ENCODE measurements at places on chromosomes 1 and 21.

GRCh38 chr1:169550294-169550693 is 36.0 kb downstream of the F5 start:
- DNase-seq, result no peak

DNA sequence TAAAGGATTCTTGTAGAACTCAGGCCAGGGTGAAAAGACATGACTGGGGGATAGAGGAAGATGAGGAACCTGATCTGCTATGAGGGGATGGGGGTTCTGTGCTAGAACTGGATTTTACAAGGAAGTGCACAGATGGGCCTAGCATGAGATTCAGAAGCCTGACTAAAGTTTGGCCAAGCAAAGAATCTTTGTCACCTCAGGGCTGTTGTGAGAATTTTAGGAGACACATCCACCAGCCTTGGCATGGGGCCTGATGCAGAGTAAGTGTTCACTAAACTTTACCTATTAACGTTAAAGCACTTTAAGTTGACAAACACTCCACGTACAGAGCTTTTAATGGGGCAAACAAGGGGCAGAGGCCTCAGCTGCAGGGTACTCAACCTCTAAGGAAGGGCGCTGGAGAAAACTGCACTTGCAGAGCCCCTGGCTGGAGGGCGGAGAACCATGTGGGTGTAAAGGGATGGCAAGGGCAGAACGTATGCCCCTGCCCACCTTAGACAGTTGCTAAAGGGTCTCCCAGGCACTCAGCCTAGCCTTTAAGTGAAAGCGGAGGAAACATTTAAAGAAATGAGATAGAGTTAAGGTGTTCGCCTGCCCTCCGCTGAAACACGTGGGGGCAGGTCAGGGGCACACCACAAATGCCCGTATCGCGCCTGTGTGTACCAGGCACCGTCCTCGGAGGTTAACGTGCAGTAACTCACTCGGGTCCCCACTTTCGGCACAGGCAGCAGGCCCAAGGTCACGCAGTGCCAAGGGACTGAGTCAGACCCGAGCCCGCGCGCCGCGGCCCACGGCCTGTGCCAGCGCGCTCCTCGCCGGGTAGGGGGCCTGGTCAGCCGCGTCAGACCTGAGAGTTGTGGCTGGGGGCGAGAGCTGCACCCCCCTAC is 990 bp upstream of the MRPS6 start:
- DNase-seq, result no peak

DNA sequence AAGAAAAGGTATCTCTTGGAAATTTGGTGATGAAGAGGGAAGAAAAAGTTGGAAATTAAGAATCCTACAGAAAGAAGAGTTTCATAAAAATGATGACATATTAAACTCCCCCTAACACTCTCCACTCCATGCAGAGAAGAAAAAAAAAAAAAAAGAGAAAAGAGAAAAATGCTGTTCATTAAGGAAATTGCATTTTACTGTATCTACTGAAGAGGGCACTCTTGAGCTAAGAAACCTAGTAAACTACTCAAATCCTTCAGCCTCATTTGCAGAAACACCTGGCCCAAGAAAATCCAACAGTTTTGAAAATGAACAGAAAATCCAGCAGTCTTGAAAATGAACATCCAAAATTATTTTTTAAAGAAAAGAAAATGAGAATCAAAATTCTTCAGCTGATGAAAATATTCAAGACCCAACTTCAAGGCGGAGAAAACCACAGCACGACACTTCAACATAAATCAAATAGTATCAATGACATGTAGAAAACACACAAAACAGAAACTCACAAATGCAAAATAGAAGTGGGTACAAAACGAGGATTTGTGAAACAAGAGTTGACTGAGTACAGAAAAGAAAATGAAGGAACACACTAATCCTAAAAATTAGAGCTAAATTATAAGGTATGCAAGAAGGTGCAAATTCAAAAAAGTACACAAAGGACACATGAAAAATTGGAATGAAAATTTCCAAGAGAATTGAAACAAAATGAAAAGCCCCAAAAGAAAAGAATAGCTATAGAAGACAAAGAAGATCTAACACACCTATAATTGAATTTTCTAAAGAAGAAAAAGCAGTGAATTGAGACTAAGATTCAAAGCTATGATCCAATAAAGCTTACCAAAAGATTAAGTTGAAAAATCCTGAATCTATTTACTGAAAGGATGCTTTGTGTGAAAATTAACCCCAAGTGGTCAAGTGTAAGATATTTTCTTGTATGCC is 73.2 kb upstream of the DNAJC6 start:
- DNase-seq, result peak; percentile 37

DNA sequence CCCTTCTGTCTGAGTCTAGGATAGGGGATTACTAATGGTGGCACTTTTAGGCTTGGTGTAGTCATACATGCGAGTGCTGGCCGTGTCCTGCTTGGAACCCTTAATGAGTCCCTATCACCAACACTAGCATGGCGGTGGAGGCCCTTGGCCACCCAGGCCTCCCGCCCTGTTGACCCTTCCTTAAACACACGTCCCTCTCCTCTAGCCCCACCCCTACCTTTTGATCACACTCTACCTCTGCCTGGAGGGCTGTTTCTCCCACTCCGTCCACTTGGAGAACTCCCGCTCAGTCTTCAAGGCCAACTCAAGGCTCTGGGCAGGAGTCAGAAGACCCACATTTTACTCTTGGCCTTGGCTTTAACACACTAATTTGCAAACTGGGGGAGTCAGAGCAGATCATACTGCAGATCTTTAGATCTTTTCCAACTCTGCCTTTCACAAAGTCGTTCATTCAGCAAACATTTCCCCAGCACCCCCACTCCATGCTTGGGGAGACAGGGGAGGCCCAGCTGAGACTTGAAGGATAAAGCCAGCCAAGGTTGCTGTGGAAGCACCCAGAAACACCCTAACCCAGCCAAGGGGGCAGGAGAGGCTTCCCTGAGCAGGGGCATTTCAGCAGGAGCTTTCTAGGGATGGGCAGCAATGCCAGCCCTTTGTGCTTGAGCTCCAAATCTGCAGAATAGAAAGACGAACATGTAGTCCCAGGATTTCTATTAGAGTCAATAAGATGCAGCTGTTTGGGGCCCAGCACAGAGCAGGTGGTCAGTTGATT is 1.9 kb downstream of the PODN start:
- no peak for DNase-seq

DNA sequence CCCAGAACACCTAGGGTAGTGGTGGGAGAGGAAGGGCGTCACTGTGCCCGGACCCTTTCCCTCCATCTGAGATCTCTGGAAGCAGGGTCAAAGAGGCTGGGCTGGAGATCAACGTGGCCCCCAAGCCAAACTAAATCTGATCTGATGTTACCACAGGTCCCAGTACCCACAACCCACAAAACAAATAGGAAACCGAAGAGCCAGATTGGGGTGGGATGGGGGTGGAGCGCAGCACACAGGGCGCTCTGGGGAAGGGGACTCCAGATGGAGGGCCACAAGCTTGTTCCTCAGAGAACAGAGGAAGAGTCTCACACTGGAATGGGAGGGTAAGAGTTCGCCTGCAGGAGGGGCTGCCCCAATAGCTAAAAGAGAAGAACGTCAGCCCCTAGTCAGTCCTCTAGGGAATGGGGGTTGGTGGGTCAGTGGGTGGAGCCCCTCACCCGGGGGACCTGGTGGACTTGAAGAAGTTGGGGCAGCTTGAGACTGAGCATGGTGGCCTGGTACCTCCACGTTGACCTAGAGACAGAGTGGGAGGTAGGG is 1.5 kb downstream of the PAQR6 start:
- no peak for DNase-seq

GRCh38 chr1:247574664-247575063 is 13.5 kb upstream of the OR2G2 start:
- no peak for DNase-seq

DNA sequence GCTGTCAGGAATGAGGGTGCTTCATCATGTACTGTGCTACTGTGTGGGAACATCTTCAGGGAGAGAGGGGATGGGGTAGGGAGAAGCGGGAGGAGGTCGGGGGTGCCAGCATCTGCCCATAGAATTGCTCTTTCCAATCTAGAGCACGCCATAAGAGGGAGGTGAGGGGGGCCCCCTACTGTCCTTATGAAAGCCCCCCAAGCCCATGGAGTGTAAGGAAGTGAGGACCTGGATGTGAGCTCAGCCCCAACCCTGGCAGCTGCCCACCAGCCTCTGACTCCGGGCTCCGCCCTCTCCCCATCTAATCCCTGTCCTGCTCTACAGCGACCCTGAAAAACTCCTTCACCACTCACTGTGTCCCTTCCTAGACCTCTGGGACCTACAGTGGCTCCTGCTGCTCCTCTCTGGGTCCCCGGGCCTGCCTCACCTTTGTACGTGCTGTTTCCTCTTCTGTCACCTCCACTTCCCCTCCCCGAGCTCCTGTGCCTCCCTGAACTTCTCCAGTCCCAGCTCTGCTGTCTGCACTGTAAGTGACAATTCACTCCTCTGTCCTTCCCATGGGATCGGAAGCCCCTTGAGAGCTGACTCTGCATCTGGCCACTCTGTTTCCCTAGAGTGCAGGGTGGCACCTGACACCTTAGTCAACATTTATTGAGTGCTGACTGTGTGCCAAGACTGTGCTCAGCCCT is 269.4 kb downstream of the PTPRU start:
- no peak for DNase-seq

DNA sequence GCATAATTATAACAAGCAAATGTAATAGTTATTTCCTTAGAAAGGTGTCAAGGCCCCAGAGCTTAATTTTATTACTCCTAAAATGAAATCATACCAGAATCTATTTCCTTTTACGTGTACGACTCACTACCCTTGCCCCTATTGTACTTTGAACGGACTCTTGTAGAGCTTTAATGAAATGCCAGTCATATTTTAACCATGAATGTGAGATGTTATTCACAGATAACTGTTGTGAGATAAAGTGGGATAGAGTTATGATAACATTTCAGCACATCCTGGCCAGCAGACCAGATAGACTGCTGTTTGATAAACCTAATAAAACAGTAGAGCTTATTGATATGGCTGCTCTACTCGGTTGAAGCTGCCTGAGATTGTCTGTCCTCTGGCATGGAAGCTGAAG is 500.8 kb upstream of the PBX1 start:
- DNase-seq, result no peak

DNA sequence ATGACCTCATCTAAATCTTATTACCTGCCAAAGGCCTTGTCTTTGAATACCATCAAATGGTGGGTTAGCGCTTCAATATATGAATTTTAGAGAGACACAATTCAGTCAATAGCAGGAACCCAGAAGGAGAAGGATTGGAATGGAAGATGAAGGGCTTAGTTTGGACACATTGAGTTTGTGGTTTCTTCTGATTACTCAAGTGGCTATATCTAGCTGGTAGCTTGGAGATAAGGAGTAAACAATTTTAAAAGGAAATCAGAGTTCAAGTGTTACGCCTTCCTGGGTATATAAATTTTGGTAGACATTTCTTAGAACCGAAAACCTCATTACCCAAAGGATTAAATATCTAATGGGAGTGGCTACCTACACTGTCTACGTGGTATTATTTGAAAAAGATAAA is 80.2 kb downstream of the RGS2 start:
- no peak for DNase-seq

DNA sequence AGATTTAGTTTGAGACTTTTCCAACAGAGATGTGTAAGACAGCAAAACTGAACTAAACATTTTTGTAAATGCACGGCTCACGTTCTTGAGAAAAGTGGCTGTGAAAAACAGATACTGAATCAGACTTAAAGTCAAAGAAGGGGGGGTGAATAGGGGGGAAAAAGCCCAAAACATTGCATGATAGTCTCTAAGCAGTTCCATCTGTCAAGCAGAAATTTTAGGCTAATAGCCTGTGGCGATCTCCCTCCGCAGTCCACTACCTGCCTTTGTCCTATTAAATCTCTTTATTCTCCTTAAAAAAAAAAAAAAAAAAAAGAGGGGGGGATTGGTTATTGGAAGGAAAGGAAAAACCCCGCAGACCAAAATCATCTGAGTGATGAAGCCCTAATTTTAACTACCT is 217.6 kb upstream of the NFIA start:
- DNase-seq, result no peak

- DNase-seq, result no peak
These were observed 48.2 kb downstream of the SYT6 start for GRCh38 chr1:114105421-114105979.

DNA sequence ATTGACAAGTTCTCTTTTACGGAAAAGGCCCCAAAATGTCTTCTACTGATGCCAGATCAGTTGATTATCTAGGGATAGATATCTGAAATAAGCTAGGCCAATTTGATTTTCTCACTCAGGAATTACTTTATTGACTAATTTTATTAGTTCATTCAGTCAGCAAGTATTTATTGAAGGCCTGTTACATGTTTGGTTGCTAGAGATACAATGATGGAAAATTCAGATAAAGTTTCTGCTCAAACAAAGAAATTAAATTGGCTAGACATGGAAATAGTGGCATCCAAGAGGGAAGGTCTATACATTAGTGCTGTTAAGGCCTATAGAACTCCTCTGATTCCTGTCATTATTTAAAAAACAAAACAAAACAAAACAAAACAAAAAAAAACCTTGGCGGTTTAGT is 56.5 kb downstream of the HS2ST1 start:
- DNase-seq, result no peak

- peak; percentile 26 for DNase-seq
These were observed 25.9 kb downstream of the ITSN1 start for GRCh38 chr21:33668180-33668579.

DNA sequence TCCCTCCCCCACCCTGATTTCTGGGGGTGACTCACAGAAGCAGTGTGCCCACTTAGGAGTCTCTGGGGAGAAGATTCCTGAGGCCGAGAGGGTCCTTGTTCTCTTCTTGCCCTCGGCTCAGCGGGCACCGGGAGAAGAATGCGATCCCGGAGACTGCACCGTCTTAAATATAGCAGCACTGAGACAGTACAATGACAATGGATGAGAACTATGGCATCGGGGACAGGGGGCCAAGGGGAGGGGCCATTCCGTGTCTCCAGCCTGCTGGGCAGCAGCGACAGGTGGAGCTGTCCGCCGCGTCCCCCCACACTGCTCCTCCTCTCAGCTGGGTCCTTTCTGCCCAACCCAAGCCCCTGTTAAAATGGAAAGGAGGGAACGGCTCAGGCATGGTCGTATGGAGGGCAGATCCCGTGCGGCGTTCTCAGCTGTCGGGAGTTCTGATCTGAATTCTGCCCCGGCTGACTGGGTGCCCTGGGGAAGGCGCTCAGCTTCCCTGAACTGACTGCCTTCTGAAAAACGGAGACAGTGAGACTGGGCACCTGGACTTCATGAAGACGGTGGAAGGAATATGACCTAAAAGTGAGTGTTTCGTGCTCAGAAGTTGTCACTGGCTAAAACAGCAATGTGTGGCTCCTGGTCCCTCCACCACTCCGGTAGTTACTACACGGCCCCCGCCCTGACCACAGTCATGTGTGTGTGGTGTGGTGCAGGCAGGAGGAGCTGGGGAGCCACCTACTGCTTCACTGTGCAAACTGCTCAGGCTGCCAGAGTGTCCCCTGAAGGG is at the start of gene MYOM3:
TSS of gene MYOM3 (minus strand) at position 140 of the 784 bp plus-strand sequence. CDS start 3,499 bp downstream, outside the sequence.
- peak; percentile 84 for DNase-seq

- DNase-seq, result no peak
These were observed 187.3 kb downstream of the ATP6V1G3 start for GRCh38 chr1:198352975-198353695.

GRCh38 chr1:228938537-228938901 is 203.2 kb downstream of the RHOU start:
- DNase-seq, result no peak

DNA sequence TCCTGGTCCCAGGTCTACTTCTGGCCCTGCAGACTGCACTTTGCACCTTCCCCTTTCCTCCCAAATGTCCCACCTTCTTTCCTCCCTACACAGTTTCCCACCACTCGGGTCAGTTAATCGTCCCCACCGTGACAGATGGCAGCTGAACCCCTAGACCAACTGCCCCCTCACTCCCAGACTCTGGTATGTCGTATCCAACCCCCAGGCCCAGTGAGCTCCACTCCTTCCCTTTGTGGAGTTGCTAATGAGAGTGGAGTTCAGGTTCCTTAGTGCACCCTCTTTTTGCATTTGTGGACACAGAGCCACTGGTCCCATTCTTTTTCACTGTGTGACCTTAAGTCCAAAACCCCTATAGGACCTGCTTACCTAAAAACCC is 1.8 kb downstream of the MAN1C1 start:
- no peak for DNase-seq
